ENCODE measurements at places on chromosomes 3 and 15.

DNA sequence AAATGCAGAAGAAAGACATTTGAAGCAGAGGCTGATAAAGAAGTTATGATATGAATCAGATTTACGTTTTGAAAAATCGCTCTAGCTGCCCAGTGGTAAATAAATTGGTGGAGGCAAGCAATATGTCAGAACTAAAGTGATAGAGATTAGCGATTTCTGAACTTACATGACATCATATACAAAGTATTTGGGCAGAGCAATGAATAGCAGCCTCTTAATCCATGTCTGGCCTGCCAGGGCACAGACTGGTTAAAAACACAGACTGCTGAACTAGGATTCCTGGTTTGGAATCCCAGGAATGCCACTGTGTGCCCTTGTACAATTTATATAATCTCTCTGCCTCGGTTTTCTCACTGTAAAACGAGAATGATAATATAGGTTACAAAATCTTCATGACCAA, 243.1 kb upstream of the SETMAR start:
- no peak for DNase-seq

DNA sequence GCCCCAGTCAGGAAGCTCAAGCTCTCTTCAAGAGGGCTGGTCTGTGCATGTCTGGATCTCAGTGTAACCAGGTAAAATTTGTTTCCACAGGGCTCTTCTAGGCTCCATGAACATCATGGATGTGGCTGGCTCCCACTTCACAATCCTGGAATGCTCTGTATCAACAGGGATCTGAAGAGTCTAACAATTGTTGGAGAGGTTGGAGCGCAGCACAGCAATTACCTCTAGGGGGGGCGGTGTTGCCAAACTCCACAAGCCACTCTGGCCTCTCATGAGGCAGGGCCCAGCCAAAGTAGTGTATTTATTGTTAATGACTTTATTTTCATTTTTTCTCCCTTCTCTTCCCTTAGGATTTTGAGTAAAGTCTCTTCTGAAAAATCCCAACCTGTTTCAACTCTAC, 6.1 kb upstream of the EIF2B5 start:
- no peak for DNase-seq

DNA sequence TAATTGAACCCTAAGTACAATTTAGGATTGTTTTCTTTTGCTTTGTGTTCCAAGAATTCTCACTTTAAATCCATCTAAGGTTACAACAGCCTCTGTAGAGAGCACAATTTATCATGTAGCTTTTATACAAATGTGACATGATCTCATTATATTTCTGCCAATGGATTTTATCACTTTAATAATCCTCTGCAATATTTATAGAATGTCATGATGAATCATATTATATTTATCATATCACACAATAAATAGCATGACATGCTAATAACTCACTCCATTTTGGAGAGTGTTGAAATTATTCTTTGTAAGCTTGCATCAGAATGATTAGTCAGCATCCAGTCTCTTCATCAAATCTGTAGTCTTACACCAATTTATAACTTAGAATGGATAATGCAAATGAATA, 280.6 kb upstream of the ZNF717 start:
- DNase-seq: no peak

- no peak for DNase-seq
Observed at GRCh38 chr3:48938689-48939088, 20.0 kb downstream of the ARIH2 start.

DNA sequence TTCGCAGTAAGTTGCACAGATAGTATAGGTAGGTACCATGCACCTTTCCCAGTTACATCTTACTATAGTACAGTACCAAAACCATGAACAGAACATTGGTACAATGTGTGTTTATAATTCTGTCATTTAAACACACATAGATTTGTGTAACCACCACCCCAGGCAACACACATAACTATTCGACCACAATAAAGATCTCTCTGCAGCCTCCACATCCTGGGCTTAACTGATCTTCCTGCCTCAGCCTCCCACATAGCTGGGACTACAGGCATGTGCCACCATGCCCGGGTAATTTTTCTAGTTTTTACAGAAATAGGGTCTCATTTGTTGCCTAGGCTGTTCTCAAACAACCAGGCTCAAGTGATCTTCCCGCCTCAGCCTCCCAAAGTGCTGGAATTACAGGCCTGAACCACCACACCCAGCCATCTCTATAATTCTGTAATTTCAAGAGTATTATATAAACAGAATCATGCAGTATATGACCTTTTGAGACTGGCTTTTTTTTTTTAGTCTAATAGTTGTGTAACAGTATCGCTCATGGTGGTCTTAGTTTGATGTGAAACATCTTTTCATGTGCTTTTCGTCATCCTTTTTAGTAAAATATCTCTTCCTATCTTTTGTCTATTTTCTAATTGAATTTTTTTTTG, 13.3 kb upstream of the TMF1 start:
- no peak for DNase-seq

DNA sequence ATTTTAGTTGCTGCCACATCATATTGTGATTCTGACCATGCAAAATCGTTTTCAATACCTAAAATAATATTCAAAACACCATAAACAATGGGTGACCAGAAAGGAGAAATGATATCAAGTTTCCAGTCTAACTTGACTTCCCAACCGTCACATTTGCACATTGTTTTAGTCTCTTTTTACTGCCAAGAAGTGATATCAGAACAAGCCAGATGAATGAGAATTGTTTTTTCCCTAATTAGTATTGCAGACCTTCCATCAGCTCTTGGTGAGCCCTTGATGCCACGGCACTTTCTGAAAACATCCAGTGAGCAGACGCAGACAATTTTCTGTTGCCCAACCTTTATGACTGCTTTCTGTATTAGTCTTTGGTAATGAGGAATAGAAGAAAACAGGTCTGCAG, 62.5 kb downstream of the SPATA16 start:
- no peak for DNase-seq

DNA sequence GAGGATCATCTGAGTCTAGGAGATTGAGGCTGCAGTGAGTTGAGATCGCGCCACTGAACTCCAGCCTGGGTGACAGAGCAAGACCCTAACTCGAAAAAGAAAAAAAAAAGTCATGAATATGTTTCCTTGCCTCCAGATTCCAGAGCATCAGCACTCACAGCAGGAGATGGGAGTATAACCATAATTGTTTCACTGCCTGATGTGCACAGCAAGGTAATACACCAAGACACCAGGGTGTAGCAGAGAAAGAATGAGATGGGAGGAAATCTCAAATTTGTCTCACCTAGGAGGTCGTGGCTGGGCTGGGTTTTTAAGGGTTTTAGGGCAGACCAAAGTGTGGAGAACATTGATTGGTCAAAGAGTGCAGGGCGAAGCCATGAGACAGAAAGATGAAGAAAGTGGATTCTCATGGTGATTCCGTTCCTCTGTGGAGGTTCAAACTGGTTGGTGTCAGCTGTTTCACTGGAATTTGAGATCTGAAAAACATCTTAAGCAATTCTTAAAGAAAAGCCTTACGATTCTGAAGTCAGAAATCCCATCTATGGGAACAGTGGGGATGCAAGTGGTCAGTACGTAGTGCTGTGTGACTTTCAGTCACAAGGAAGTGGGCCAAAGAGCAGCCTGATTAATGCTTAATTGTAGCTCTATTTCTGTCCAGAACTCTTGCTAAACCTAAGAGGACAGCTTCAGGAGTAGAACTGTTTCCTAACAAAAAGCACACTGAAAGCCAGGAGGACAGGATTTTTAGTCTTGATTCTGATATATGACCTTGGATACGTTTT, 7.8 kb upstream of the C15orf61 start:
- no peak for DNase-seq

DNA sequence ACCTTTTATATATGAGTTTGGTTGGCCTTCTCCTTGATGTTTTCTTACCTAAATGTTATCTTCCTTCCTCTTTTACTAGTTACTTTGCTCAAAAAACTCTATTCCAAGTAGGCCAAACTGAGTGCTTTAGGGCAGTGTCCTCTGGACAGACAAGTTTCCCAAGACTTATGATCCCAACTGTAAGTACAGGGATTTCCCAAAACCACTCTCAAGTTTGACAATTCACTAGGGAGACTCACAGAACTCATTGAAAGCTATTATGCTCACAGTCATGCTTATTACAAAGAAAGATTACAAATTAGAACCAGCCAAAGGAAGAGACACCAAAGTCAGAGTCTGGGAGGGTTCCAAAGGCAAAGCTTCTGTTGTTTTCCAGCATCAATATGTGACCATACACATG, 534.2 kb upstream of the ALCAM start:
- DNase-seq: no peak

DNA sequence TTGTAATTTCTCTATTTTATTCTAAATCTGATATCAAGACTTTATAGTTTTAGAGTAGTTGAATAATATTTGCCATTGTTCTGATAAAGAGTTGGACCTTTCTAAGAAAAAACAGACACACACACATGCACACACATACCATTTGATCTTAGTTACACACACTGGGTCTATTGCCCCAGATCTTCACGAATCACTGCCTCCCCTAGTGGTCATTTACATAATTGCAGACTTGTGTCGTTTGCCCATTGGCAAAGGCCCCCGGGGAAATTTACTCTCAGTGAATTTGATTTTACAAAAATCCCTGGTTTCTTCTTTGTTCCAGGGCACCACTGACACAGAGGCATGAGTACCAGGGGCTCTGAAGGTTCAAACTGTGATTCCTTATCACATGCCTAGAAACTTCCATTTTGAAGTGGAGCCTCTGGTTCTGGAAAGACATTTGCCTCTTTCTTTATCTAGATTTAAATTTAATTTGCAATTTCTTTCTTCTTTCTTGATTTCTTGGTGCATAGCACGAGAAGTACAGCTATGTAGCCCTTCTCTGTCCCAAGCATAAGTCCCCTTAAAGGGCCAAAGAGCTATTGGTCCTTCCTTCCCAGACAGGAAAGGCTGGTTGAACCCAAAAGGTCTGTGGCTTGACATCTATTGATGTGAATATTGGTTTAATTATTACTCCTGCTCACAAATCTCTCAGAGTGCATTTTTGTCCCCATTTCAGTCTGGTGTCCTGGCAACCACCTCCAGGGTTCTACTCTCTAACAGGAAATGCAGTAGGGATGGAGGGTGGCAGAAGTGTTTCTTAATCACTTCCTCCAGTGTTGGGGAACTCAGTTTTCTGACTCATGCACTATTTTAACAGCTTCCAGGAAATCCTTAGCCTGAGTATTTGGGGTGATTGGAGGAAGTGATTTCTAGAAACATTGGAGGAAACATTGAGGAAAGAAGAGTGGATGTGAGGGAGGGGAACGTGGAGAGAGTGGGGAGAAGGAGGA, 32.4 kb upstream of the SLC6A11 start:
- DNase-seq: peak; percentile 24

- no peak for DNase-seq
Observed at GRCh38 chr3:52022323-52023100, 26.8 kb upstream of the RPL29 start.

- DNase-seq: no peak
Observed at GRCh38 chr3:144229330-144229729, 257.7 kb downstream of the DIPK2A start.
